GM23248 (cell line): ENCODE measurements at places on chromosomes 1 and 21.

DNA sequence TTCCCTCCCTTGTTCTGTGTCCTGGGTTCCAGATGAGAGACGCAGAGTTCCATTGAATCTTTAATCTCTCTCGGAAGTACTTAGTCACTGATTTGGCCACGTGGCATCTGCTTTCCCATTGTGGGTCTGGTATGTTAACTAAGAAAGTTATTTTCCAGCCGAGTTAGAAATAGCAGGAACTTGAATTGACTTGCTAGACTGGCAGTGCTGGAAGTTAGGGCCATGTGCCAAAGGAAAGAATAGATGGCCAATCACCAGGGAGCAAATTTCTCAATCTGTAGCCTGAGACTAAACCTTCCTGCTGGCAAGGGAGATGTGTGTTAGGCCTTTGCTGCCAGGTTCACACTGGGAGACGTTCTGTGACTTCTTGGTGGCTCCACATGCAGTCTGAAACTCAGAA lies 24.2 kb upstream of the SLFNL1 start:
- DNase-seq = peak; percentile 62

DNA sequence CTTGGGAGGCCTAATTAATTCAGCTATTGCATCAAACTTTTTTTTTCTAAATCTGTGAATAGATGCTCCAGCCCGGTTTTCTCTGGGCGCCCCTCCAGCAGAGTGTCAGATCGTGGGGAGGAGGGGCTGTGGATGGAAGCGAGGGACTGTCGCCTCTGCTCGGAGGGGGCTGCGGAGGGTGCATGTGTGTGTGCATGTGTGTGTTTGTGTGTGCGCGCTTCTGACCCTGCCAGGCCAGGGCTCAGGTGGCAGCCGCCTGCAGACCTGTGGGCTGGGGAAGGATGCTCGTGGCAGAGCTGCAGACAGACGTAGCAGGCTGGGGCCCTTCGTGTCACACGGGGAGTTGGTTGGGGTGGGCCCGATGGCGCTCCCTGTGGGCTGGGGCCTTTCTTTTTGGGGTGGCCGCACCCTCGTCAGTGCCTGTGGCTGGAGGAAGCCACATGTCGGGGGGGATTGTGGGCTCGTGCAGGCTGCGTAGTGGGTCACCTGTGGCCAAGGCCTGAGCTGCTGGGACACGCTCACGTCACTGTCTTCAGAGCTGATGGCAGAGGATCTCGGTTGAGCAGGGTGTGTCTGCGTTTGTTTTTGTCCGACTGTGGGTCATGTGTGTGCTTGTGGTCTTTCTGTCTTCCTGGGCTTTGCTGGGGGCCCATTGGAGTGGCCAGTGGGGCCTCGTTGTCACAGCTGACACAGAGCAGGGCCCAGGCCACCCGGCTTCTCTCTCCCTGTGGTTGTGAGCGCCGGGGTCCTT lies 2.8 kb downstream of the SKI start:
- peak; percentile 58 for DNase-seq

GRCh38 chr21:42699196-42699595 lies 45.8 kb downstream of the PDE9A start:
- DNase-seq = no peak

GRCh38 chr1:38020396-38020795 lies 7.9 kb downstream of the UTP11 start:
- DNase-seq = no peak

- no peak for DNase-seq
Measured at GRCh38 chr21:34558166-34558565, 46.2 kb upstream of the KCNE1 start.

- DNase-seq = no peak
Measured at GRCh38 chr1:112708489-112708888, 1.6 kb upstream of the RHOC start.

DNA sequence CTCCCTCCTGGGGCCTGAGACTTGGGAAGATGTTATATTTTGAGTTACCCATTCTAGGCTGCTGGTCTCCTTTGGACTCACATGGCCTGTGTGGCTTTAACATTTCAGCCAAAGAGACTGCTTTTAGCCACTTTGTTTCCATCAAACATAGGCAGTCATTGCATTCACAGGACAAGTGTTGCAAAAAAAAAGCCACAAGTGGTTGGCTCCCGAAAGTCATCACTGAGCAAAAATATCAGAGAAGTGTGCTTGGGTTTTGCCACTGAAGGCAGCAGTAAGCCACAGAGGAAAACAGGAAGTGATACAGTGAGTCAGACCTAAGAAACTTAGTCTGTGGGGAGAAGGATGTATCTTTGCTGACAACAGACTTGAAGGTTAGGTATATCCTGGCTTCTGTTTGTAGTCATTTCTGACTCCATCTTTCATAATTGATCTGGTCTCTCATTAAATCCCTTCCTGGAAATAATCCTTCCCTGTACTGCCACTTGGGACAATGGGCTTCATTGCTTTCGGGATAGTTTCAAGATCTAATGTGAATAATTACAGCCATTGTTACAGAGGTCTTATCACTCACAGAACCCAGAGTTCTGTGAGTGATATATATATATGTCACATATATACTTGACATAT lies 80.9 kb downstream of the COLGALT2 start:
- peak; percentile 85 for DNase-seq

DNA sequence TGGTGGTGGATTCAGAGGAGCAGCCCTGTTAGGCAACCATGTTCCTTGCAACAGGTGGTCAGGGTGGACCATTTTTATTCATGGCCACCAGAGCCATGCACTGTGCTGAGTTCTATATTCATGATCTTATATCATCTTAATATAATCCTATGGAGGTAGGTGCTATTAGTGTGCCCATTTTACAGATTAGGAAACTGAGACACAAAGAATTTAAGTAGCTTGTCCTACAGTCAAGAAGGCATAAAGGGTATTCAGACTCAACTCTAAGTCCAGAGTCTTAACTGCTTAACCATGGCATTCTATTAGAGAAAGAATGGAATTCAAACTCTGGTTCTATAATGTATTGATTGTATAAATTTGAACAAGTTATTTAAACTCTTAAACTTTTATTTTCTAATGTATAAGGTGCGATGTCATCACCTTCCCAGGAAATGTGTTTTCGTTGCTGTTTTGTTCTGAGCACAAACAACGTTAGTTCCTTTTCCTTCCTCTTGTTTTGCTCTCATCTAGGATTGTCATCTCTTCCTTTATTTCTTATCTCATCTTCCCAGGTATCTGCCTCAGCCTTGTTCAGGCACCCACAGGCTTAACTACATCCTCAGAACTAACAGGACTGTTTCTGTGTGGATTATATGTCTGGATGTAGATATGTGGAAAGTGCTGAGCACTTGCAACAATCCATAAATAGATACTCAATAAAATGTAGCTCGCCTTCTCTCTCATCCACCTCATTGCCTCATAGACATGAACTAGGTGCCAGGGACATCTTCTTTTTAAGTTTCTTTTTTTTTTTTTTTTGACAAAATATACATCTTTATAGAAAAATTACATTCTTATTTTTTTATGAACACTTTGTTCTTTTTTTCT lies 207.1 kb downstream of the NFIA start:
- no peak for DNase-seq

DNA sequence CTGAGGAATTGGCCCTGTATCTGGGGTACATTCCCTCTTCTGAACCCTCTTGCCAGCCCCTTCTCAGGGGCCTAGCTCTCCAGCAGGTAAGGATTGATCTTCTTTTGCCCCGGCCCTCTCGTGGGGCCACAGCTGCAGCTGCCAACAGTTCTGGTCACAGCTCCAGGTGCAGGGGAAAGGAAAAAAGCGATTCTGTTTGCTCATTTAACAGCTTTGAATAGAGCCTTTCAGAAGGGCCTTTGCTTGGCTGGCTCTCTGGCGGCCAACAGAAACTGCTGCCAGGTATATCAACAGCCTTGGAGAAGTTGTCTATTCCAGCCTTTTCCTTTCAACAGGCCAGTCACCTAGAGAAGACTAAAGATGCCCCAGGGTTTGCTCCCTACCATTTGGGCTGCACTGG lies 16.1 kb upstream of the FMOD start:
- no peak for DNase-seq

DNA sequence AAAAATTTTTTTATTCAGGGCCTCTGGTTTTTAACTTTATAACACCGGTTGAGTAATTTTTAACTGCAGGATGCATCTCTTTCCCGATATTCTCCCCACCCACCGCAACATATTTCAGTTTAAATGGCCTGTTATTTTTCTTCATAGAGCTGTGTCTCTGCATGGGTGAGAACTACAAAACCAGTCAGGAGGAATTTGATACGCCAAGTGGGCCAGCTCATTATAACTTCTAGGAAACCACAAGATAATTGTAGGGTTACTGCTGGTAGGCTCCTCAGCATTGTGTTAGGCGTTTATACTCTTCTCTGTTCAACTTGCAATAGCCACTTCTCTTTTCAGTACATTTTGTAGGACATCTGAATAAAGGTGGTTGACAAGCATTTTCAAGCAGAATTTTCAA lies 169.7 kb downstream of the PBX1 start:
- no peak for DNase-seq

GRCh38 chr1:223479718-223480425 lies 86.7 kb downstream of the CCDC185 start:
- DNase-seq = peak; percentile 24

- DNase-seq = no peak
Measured at GRCh38 chr1:174967845-174968705, 31.7 kb upstream of the CACYBP start.

GRCh38 chr1:223410036-223410435 lies 16.8 kb downstream of the CCDC185 start:
- no peak for DNase-seq

DNA sequence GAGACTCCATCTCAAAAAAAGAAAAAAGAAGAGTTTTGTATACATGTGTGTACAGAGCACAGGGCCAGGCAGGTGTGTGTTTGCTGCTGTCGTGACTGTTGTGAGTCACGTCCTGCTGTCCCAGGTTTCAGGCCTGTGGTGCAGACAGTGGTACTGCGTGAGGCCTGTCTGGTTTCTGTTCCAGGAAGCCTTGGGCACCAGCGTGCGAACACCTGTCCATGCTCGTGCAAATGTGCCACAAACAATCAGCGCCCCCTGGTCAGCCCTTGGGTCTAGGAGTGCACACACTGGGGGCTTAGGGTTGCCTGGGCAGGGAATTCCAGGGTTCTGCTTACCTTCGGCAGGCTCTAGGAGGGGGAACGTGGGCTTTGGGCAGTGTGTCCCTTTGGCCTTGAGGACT lies 16.9 kb downstream of the GPR157 start:
- DNase-seq = no peak

DNA sequence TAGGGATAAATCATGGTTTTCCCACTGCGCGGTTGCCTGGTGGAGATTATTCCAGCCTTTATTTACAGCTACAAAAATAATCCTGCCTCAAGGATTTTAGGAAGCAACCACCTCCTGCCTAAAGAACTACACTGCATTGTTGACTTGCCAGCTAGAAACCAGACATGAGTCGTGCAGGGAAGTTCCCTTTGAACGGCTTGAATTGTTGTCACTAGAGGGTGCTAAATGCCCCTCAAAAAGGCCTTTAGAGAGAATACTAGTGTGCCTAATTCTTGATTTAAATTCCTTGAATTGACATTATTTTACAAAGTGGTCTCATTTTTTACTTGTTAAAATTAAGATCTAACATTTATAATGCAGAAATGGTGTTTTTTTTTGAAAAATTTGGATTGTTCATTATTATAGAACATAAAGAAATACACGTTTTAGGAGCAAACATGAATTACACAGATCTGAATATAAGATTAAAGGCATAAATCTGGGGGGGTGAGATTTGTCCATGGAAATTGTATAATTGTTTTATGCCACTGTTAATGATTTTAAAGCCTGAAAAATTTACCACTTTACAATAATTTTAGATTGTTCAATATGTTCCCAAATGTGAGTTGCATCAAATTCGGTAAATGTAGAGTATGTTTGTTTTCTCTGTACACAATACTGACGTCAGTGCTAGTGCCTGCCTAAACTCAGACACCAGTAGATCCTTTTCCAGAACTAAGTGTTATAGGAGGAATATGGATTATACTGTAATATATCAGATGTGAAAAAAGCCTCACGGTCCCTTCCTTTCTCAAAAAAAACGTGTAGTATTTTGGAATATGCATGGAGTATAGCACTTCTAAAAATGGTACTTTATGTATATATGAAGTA lies 7.6 kb upstream of the ERG start:
- DNase-seq = peak; percentile 84

- DNase-seq = peak; percentile 38
Measured at GRCh38 chr1:183735069-183735860, 69.7 kb upstream of the RGL1 start.

DNA sequence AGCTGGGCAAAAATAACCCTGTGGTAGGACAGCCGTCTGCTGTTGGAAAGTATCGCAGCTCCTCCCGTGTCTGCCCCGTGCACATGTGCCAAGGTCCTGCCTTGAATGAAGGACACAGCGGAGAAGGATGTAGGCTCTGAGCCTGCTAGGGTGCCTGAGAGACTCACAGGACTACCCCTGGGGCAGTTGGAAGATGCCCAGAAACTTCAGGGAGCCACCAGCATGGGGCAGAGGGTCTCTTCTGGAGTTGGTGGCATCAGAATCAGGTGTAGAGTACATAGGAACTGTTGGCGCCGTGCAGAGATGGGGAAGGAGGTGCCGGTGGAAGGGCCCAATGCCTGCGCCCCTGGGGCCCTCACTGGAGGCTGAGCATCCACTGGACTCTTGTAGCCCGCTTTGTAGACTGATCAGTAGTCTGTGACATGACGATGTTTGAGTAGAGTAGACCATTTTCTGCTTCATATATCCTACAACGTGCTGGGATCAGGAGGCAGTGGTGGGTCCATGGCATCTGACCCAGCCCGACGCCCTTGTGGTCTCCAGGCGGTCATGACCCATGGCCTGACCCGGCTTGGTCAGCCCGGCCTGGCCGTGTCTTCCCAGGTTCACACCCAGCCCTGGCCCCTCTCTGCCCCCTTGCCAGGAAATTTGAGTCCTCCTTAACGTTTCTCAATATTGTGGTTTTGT lies 5.3 kb upstream of the C1orf174 start:
- no peak for DNase-seq

- peak; percentile 13 for DNase-seq
Measured at GRCh38 chr1:72635719-72636118, 353.4 kb upstream of the NEGR1 start.

GRCh38 chr1:200889571-200889970 lies 5.1 kb upstream of the INAVA start:
- DNase-seq = no peak

- DNase-seq = peak; percentile 71
Measured at GRCh38 chr1:223129229-223129901, 13.7 kb downstream of the TLR5 start.

GRCh38 chr1:209645574-209646452 lies 6.4 kb downstream of the LAMB3 start:
- no peak for DNase-seq

DNA sequence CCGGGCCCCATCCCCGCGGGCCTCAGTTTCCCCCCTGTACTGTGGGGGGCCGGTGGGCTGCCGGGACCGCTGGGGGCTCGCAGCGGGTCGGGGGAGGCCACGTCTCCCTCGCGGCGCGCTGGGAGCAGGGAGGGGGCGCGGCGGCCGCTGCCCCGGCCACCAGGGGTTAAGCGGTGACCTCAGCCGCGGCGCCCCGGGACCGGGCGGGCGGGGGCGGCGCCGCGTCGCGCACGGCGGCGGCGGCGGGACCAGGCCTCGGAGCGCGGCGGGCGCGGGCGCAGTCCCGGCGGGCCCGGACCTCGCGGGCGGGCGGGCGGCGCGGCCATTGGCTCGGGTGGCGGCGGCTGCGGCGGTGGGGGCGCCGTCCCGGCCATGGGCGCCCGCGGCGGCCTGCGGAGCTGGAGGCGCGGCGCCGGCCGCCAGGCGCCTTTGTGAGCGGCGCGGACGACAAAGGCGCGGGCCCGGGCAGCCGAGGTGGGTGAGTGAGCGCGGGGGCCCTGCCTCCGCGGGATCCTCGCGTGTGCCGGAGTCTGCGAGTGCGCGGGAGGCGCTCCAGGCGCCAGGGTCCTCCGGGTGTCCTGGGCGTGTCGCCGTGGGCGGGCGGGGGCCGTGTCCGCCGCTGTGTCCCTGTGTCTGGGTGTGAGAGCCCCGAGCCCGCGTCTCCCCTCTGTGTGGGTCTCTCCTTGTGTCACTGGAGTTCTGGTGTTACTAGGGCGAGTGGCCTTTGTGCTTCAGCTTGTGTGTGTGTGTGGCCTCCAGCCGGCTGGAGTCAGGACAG lies at the start of gene ARHGEF10L:
Gene ARHGEF10L, plus strand, starts transcription at position 222 of the 778 bp plus-strand sequence. CDS start 40,898 bp downstream, outside the sequence.
- DNase-seq = peak; percentile 79
